ENCODE measurements at places on chromosomes 3 and 15.

- DNase-seq: no peak
Measured at GRCh38 chr3:4732925-4733324, 239.8 kb downstream of the ITPR1 start.

GRCh38 chr3:81816473-81817250 is 55.2 kb upstream of the GBE1 start:
- no peak for DNase-seq

DNA sequence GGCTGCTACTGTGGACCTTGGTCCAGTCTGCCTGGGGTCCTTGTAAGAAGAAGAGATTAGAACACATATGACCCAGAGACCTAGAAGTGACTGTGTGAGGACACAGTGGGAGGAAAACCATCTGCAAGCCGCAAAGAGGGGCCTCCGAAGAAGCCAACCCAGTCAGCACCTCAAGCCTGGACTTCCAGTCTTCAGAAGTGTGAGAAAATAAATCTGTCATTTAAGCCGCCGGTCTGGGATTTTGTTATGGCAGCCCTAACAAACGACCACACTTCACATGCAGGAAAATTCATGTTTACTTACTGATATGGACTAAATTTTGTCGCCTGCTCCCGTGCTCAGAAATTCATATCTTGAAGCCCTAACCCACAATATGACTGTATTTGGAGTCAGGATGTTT is 44.4 kb upstream of the TMC3 start:
- no peak for DNase-seq

DNA sequence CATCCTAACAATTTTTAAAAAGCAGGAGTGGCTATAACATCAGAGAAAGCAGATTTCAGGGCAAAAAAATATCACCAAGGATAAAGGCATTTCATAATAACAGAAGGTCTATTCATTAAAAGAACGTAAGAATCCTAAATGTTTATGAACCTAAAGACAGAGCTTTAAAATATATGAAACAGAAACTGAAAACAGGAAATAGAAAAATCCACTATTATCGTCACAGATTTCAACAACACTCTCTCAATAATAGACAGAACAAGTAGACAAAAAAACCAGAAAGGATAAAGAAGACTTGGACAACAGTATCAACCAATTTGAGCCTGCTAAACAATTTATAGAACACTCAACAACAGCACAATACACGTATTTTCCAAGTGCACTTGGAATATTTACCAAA is 71.4 kb downstream of the FBXL22 start:
- no peak for DNase-seq

GRCh38 chr3:73029321-73029796 is 32.1 kb upstream of the EBLN2 start:
- DNase-seq: no peak

DNA sequence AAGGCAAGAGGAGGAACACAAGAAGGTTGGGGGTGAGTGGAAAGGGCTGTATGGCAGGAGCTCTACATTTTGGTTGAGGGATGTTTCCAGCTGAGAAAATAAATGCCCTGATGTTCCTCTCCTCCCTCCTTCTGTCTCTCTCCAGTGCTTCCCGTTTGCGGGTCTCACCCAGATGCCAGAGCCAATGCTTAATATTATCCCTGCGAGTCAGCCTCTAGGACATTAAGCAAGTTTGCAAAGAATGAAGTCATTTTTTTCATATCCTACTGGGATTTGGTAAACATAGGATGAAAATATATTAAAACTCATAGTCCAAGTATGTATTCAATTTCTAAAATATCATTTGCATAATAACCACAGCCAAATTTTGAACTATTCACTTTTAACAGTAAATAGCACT is 295.9 kb downstream of the CADM2 start:
- no peak for DNase-seq

DNA sequence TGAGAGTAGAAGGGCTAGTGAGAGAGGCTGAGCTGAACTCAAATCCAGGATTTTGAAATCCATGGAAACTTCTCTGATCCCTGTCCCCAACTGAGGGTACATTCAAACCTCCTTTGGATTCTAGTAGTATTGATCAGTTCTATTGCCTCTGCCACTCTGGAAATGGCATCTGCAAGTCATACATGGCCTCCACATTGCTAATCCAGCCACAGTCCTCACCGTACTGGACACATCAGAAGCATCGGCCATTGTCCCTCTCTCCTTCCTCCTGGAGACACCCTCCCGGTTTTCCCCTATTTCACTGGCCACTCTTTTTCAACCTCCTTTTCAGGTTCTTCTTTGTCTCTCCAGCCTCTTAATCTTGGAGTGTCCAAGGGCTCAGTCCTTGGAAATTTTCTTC is 66.9 kb downstream of the ETV5 start:
- DNase-seq: no peak

DNA sequence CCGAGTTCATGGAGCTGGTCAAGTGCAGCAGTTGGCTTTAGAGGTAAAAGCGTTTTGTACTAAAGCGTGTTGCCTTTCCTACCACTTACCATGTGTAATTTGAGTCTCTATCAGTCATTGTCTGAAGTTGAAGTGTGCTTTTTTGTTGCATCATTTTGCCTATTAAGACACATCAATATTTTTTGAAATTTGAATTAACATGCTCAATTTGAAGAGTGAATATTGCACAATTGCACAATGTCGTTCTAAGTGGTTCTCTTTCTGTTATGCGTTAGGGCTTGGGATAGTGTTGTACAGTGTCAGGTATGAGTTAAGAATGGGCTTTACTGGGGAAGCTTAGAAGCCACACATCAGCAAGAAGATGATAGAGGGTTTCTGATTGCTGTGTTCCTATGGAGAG is 84.0 kb upstream of the ACKR4 start:
- no peak for DNase-seq

DNA sequence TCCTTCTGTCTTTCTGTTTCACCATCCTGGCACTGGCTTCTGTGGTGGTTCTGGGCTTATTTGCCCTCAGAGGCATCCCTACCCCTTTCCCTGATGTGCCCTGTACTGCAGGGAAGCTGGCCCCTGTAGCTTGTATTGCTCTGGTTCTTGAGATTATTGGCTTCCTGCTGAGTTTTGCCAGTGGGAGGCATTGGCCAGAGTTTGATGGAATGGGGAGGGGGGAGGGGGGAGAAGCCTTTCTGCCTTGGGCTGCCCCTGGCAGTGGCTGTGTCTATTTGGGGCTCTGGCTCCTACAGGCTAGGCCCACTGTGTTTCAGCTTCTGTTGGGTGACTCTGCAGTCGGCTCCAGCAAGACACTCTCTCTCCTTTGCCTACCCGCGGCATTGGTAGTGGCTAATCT is 41.6 kb upstream of the SEMA6D start:
- no peak for DNase-seq

DNA sequence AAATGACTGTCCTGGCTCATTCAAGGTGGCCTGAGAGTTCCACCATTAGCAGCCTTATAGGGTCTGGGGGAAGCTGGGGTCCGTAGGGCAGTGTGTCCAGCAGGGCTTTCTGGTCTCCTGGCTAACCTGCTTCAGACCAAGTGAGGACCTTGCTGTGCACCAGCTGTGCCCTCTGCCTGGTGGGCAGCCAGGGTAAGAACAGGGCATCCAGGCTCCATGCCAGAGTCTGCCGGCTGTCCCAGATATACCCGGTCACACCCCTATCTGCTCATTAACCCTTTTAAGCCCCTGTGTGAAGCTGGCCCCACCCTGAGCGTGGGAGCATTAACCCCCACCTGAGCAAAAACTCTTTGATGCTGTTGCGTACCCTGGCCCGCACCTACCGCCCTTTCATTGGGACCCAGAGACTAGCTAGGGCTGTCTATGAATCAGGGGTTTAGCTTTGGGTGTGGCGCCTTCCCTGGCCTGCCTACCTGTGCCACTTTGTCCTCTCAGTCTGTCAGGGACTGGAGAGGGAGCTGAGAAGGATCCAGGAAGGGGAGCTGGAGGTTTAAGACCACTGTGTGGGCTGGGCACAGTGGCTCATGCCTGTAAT is 17.6 kb downstream of the SEMA3F start:
- no peak for DNase-seq

- DNase-seq: no peak
Measured at GRCh38 chr15:100810831-100811230, 68.8 kb upstream of the ALDH1A3 start.

GRCh38 chr15:33182278-33182905 is 12.1 kb downstream of the FMN1 start:
- no peak for DNase-seq

GRCh38 chr3:94241986-94242385 is 179.1 kb downstream of the NSUN3 start:
- DNase-seq: no peak

GRCh38 chr3:100540791-100541334 is 48.4 kb downstream of the TMEM45A start:
- DNase-seq: no peak

DNA sequence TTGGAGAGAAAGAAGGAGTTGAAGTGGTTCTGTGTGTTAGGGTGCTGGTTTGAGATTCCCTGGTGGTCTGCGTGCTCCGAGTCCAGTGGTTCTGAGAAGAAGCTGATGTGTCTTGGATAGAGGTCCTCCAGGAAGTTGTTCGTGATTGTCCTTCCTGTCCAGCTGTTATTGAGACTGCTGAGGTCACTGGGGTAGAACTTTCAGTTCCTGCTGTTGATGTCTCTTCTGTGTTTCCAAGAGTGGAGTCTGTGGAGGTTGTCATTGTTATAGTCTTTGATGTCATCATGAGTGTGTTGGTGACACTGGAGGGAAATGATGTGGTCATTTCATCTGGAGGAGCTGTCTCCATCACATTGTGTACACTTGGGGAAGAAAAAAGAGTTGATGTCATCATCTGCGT is 20.8 kb downstream of the MUC4 start:
- DNase-seq: no peak

DNA sequence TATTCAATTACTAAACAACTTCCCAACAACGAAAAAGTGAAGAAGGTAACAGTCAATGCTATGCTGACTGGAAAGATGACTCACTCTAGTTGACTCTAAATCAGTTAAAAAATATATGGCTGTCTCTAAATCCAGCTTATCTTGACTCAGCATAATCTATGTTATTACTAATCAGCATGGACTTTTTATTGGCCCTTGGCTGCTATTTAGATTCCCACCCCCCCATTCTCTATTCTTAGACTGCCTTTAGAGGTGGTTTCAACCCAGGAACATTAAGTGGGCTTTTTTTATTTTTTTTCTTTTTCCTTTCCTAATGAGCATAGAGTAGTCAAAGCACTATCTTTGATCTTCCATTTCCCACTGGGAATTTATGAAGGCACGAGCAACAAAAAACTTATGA is 1.9 kb downstream of the PCOLCE2 start:
- DNase-seq: no peak

- no peak for DNase-seq
Measured at GRCh38 chr15:63915873-63916771, 82.4 kb upstream of the HERC1 start.

- DNase-seq: peak; percentile 76
Measured at GRCh38 chr3:157081626-157082210, 78.2 kb downstream of the CCNL1 start.

DNA sequence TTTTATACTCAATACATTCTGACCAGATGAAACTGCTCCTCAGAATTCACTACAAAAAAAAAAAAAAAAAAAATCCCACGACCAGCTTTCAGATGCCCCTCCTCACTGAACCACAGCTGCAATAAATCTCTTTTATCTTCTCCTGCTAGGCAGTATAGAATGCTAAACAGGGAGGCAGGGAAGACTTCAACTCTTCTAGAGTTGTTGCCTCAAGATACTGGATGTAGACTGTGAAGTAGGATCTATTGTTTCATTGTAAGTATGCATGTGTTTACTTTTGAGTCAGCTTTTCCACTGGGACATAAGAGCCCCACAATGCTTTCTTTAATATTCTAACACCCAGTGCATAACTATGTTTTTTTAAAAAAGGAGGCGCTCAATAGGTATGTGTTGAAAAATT is 401.4 kb downstream of the TBL1XR1 start:
- DNase-seq: no peak

DNA sequence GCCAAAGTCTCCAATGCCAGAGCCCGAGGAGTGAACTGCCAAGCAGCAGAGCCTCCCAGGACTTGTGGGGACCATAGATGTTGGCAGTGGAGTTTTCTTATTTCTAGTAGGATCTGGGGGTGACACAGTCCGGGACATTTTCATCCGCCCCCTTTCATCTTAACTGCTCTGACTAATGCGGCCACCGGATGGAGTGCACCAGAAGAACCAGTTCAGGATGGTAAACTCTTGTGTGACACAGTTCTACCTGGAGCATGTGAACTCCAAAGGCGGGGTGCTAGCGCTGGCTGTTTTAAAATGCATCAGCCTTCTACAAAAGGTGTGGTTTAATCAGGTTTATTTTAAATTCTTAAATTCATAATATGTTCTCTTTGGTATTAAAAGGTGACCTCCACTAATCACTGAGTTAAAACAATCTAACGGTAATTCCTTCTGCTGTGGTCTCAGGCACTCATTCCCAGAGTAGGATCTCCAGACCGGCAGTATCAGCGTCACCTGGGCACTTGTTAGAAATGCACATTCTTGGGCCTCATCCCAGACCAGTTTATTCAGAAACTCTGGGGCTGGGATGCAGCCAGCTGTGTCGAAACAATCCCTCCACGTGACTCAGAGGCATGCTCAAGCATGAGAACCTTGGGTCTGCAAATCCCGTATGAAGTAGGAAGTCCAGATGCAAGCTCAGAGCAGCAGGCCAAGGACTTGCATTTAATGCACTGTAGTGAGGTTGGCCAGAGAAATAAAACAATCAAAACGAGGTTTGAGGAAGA is 105.5 kb downstream of the GABRB3 start:
- DNase-seq: no peak

GRCh38 chr3:9817436-9817835 is 7.4 kb downstream of the TTLL3 start:
- DNase-seq: no peak

- no peak for DNase-seq
Measured at GRCh38 chr15:29129926-29130325, 139.7 kb downstream of the NSMCE3 start.

- no peak for DNase-seq
Measured at GRCh38 chr3:66673293-66673692, 172.5 kb upstream of the LRIG1 start.

DNA sequence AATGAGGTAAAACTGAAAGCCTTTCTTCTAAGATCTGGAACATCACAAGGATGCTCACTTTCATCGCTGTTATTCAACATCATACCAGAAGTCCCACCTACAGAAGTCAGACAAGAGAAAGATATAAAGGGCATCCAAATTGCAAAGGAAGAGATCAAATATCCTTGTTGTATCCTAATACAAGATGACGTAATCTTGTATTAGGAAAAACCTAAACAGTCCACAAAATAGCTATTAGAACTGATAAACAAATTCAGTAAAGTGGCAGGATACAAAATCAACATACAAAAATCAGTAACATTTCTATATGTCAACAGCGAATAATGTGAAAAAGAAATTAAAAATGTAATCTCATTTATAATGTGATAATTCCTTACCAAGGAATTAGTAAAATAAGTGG is 195.1 kb upstream of the CBLB start:
- no peak for DNase-seq

GRCh38 chr3:30586096-30586805 is 20.1 kb upstream of the TGFBR2 start:
- DNase-seq: no peak

Measured in activated CD8-positive, alpha-beta memory T cell treated with anti-CD3 and anti-CD28 coated beads for 1 hour (primary cell).